ENCODE measurements at places on chromosomes 16 and 17.

- no peak for DNase-seq
These were observed 41.8 kb downstream of the NOL11 start for GRCh38 chr17:67759355-67760171.

DNA sequence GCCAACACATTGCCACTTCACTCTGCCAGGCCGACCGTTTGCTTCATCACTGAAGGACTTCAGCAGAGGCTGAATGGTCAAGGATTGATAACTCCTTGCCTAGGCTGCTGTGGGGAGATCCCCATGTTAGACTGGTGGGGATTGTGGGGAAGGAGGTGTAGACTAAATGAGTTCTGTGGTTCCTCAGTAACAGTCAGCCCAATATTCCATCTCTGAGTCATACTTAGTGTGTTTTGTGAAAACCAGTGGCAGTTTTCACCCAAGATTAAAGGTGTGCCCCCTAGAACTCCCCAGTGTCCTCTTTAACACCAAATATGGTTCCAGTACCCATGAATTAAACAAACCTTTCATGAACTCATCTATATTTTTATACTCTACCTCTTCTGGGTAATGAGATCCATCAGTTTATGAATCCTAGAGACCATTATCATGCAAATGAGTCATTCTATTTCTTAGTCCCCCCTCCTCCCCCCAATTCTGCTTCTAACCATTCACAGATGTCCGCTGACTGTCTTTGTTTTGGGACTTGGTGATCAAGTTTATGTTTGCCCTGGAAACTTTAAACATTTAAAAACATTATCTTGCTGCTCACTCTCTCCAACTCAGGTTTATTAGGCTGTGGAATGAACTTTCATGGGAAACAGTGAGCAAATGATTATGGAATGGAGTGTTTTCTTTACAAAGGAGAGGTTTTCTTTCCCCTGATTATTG lies 66.8 kb upstream of the GAS7 start:
- DNase-seq = no peak

DNA sequence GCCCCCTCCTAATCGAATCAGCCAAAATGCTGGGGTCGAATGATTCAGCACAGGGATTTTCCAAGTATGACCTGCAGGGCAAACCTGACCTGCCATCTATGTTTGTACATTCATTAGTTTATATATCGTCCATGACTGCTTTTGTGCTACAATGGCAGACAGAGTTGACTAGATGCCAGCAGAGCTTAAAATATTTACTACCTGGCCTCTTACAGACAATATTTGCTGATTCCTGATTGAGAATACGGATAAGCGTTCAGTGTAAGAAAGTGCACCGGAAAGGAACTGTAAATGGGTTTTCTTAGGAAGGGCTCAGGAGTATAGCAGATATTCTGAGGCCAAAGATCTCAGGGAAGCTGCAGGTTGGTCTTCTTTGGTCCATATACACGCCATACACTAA lies 11.7 kb upstream of the TOM1L1 start:
- no peak for DNase-seq

GRCh38 chr16:8087597-8088289 lies 502.6 kb downstream of the TMEM114 start:
- no peak for DNase-seq

DNA sequence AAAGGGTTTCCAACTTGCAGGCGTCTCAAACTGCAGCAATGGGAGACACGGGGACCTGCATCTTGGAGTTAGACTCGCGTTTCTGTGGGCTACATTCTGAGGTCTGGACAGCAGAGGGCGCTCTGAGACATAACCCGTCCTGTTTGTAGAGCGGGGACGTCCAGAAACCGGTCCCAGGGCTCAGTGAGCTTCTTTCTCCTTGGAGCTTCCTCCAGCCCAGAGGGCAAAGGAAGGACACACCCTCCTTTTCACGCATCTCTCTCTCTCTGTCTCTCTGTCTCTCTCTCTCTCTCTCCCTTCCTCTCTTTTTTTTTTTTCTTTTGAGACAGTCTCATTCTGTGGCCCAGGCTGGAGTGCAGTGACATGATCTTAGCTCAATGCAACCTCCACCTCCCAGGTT lies 19.8 kb downstream of the COX4I1 start:
- DNase-seq = no peak

GRCh38 chr16:11843206-11843605 lies 8.1 kb downstream of the RSL1D1 start:
- DNase-seq = no peak

- DNase-seq = no peak
These were observed 7.3 kb downstream of the NT5C start for GRCh38 chr17:75124041-75124818.

DNA sequence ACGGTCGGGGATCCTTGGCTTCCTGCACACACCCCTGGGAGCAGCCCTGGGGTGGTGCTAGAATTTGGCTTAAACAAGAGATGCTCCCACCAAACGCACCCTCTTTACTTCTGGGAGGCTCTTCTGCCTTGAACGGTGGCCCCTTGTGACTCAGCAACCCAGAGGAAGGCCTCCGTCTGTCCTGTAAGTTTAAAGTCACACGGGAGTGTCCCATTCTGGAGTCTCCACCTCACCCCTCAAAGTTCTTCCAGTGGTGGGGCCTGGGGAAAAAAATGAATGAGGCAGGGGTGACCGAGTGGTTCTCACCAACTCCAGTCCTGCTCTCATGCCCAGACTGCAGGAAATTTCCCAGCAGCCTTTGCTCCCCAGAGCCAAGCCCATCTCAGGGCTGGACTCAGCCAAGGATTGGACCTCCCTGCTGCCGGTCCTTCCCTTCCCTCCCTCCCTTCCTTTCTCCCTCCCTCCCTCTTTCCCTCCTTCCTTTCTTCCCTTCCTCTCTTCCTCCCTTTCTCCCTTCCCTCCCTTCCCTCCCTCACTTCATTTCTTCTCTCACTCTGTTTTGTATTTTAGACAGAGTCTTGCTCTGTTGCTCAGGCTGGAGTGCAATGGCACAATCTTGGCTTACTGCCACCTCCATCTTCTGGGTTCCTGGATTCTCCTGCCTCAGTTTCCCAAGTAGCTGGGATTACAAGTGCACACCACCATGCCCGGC lies 11.4 kb downstream of the ITGAD start:
- DNase-seq = no peak

DNA sequence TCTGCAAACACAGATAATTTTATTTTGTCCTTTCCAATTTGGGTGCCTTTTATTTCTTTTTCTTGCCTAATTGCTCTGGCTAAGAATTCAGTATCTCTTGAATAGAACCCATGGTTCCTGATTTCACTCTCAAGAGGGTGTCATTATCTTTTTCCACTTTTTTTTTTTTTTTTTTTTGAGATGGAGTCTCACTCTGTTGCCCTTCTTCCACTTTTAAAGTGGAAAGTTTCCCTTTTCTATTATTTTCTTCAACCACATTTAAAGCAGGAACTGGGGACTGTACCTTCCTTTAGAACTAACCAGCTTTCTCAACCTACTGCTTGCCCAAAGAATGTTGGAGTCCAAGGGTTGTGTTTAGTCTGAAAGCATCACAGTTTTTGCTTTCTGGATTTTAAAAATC lies 31.1 kb downstream of the SLFN11 start:
- no peak for DNase-seq

DNA sequence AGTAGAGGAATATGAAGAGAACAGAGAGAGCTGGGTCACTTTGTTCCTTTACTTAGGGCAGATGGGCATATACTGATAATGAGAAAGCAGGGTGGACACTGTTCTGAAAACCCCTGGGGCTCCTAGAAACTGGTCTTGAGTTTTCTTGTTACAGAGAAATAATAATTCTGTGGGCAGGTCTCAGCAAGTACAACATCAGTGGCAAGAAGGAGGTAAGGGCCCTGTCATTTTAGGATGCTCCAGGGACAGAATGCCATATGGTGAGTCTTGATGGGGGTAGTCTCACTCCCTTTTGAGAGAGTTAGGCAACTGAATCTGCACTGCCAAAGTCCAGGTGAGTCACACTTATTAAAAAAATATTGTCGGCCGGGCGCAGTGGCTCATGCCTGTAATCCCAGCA lies 102.3 kb downstream of the KCNJ2 start:
- DNase-seq = no peak

DNA sequence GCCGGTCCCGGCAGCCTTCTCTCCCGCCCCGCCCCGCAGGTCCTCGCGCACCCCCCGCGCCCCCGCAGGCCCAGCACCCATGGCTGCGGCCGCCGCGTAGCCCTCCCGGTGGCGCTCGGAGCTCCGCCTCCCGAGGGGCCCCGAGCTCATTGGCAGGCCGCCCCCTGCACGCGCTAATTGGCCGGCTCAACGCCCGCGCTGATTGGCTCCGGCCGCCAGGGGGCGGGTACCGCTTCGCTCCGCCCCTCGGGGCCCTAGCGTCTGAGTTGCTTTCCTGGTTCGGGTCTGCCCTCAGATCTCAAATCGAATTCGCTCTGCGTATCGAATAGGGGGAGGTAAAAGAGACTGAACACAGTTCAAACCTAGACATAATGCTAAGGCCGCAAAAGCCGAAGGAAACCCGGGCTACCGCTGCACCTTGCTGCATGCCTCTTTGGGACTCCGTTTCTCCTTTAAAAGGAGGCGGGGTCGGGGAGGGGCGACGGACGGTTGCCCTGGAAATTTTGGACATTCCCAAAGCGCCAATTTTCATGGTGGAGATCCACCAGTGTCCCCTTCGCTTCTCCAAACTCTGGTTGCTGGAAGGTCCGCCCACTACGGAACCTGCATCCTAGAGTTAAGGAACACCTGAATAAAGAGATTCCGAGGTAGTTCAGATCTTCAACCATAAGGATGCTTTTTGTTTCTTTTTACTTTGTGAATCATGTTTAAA lies at the start of gene DEXI:
TSS of gene DEXI (minus strand) at position 117 of the 712 bp plus-strand sequence. CDS start 463 bp downstream, outside the sequence.
- peak; percentile 47 for DNase-seq

GRCh38 chr17:39547713-39548478 lies 59.8 kb downstream of the NEUROD2 start:
- DNase-seq = peak; percentile 17

DNA sequence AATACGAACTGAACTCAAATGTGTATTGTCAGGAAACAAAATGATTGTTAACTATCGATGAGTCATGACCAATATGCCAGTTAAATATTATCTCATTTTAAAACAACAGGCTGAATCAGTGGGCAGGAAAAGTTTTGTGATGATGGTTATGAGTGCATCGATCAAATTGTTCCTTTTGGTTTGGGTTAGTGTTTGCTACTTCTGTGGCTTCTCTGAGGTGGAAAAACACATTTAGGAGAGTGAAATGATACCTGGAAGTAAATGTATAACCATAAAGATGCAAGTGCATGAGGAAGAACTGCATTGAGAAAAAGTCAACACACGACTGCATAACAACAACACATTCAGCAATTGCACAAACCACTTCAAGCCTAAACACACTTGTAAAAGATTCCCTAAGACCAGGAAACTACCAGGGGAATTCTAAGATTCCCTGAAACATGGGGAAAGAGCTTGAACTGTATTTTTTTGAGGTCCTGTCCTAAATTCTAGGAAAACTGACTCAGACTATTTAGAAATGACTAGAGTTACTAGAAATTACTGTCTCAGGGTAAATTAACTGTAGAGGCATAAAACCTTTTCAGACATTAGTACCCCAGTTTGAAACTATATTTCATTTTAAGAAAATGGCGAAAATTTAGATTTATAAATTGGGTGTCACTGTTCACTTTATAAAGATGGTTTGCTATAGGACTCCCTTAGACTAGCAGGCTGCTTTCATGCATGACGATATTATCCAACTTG lies 44.8 kb downstream of the CDYL2 start:
- no peak for DNase-seq

- DNase-seq = no peak
These were observed 175.7 kb downstream of the AXIN2 start for GRCh38 chr17:65385726-65386125.

Data from brain pericyte (primary cell).